ENCODE measurements at places on chromosomes 16 and 17.
A peak's percentile ranks its signal among the peaks of the same experiment; 100 is the strongest.

- DNase-seq, result no peak
These were observed 20.0 kb downstream of the SBK1 start for GRCh38 chr16:28312327-28312726.

GRCh38 chr17:9334536-9335446, 240.8 kb downstream of the STX8 start:
- DNase-seq, result peak; percentile 4

DNA sequence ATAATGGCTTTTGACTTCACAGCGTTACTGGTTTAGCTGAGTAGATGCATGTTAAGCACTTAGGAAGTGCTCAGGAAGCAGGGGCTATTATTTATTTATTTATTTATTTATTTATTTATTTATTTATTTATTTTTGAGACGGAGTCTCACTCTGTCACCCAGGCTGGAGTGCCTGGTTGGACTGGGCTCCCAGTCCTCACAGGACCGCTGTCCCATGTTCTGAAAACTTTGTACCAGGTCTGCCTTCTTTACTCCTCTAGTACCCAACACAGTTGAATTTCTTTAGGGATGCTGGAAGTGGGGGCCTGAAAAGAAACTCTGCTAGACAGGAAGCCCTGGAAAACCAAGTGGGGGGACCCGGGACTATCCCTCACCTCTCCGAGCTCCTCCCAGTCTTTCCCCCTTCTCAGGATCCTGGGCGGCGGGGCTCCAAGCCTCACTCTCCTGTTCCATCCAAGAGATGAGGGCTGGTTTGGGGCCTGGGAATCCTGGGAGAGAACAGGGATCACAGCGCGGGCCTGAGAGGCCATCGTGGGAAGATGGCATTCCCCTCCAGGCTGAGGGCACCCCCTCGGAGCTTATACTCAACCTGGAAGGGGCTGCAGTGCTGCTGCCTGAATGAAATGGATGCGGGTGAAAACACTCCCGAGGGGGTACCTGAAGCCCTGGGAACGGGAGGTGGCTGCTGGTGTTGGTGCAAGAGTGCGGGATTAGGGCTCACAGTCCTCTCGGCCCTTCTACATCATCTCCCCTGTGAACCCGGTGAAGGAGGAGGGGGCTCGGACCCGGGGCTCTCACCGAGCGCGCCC, 674 bp downstream of the ZNF688 start:
- DNase-seq, result no peak

DNA sequence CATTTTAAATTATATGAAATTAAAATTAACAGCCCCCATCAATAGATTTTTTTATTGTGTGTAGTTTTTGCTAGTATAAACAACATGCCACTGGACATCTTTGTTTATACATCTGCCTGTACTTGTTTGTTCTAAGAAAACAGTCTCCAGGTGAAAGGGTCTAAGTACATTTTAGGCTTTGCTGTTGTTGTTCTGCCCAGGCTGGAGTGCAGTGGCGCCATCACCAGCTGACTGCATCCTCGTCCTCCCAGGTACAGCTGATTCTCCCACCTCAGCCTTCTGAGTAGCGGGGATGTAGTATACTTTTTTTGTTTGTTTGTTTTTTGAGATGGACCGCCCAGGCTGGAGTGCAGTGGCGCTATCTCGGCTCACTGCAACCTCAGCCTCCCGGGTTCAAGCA, 25.5 kb downstream of the C17orf58 start:
- DNase-seq, result no peak

DNA sequence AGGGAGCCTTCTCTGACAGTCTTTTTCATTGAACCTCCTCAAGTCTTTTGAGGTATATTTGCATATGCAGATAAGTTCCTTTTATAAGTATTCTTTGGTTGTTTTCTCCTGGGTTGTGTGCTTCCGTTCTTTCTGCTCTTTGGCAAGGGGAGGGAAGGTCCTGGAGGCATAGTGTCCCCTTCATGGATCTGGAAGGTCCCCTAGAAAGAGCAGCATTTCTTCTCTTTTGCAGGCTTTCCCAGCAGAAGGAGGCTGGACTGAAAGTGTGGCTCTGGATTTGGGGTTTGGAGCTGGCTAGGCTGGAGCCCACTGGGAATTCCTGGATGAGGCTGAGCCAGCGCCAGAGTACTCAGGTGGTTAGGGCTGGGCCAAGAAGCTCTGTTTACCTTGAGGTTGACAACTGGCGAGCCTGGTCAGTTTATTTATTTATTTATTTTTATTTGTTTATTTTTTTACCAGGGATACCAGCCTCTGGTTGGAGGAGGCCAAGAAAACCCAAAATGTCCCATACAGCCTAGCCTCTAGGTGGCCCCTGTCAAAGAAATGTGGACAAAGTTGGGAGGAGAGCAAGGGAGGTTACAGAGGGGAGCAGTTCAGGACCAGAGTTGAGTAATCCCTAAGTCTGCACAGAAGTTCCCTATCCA, 5.4 kb upstream of the TOP2A start:
- DNase-seq, result no peak

DNA sequence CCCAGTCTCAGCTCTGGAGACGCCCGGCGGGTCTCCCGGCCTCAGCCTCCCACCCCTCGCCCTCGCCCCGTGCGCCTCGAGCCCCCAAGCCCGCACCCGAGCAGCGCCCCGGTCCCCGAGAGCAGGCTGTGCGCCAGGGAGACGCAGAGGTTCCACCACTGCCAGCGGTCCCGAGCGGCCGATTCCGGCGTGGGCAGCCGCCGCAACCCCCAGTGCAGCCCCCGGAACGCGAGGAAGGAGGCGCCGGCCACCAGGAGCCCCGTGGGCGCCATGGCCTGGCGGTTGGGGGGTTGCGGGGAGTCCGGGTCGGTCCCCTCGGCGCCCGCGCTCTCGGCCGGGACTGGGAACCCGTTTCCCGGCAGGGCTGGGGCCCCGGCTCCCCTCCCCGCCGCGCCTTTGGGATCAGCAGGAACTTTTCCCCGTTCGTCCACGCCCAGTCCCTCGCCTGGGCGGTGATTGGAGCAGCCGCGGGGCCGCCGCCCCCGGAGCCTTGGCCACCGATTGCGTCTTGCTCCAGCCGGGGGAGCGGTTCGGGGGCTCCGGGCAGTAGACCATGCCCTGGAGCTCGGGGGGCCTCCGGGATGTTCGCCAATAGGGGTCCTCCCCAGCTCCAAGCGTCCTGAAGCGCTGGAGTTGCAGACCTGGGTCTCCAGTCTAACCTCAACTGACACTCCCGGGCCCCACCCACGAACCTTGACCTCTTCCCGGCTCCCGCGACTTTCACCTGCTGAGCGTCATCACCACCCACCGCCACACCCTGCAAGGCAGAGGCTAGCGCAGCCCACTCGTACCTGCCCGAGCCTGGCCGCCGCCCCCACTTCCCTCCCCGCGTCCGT, at the start of gene TLCD2:
TLCD2 (minus strand) TSS at position 407 of the 836 bp plus-strand sequence; CDS start at position 272, 135 bp downstream.
- DNase-seq, result peak; percentile 41

DNA sequence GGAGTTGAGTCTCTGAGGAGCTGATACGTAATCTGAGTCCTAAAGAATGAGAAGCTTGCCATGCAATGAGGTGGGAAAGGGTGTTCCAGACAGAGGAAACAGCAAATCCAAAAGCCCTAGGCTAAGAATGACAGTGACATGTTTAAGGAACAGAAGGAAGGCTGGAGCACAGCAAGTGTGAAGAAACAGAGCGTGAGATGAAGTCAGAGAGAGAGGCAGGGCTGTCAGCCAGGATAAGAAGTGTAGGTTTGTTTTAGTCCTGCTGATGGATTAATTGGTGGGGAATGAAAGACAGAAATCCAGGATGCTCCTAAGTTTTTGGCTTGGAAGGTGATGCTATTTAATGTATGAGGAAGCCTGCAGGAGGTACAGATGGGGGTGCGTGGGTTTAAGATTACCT, 14.5 kb downstream of the MMP28 start:
- no peak for DNase-seq

- peak; percentile 39 for DNase-seq
These were observed 28.4 kb upstream of the MED13 start for GRCh38 chr17:62093188-62094155.

- no peak for DNase-seq
These were observed 599.3 kb upstream of the PSMD7 start for GRCh38 chr16:73697336-73697735.

DNA sequence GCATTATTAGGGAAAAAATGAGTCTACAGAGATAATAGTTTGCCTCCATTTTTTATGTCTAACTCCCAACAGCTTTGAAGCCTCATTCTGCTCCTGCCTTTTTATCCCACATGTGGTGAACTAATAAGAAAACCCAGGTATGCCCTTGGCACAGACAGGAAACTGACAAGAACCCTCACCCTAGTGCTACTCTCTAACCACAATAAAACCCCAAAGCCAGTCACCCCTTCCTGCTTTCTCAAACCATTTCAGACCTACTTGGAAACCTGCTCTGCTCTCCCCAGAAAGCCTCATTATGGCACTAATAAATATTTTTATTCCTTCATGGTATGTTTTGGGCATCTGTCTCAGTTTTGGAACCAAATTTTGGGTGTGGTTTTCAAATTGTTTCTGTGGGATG, 3.9 kb upstream of the MARVELD3 start:
- DNase-seq, result no peak

- DNase-seq, result no peak
These were observed 56.2 kb upstream of the DNAJA2 start for GRCh38 chr16:47029724-47030123.

DNA sequence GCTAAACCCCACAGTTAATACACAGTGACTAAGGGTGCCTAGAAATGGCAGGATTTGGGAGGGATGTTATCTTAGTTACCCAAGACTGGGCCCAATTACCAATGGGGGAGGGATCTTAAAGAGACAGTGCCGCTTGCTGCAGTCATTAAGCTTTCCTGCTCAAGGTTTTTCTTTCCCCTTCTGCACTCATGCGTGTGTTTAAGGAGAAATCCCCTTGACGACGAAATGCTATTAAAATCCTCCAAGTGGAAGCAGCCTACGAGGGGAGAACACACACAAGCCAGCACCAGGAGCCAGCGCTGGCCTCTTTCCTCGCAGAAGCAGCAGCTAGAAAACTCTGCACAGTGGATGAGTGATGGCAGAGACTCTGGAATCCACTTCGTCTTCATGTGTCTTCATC, 22.0 kb downstream of the SALL1 start:
- DNase-seq, result no peak

GRCh38 chr16:68486502-68487202, 38.3 kb upstream of the SMPD3 start:
- DNase-seq, result no peak

DNA sequence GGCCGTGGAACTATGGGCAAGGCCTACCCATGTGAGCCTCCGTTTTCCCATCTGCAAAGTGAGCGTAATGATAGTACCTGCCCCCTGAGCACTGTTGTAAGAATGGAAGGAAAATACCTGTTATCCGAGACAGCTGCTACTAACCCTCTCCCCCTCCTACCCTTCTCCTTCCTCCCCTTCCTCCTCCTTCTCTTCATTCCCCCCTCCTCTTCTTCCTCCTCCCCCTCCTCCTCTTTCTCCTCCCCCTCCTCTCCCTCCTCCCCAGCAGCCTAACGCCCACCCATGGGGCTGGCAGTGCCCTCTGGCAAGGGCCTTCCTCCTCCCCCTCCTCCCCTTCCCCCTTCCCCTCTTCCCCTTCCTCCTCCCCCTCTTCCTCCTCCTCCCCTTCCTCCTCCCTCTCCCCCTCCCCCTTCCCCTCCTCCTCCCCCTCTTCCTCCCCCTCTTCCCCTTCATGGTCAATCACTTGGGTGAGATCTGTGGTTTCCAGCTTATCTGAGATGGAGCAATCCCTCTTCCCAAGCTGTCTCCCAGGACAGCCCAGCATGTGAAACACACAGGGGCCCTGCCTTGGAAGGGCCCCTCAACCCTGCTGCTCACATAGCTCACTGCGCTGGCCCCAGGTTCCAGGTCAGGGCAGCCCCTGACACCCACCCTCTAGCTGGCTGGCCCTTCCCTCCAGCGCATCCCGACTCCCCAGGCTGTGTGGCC, 6.4 kb downstream of the ZFPM1 start:
- DNase-seq, result no peak

GRCh38 chr17:655618-656017, 59.0 kb downstream of the VPS53 start:
- DNase-seq, result no peak

DNA sequence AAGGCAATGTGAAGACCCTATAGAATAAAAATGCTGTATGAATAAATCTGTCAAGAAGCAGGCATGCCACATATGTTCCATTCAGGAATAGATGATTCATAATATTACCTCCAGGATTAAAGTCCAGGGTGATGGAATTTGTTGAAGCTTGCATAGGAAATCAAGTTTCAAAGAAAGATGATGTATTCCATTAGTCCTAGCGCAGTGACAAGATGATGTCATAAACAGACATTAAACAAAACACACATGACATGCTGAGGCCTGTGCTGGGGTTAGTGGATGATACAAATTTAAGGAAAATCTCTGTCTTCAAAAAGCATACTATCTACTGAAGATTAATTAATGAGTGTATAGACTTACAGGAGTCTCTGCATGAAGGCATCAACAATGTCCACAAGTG, 1025.2 kb downstream of the CDH11 start:
- DNase-seq, result no peak

DNA sequence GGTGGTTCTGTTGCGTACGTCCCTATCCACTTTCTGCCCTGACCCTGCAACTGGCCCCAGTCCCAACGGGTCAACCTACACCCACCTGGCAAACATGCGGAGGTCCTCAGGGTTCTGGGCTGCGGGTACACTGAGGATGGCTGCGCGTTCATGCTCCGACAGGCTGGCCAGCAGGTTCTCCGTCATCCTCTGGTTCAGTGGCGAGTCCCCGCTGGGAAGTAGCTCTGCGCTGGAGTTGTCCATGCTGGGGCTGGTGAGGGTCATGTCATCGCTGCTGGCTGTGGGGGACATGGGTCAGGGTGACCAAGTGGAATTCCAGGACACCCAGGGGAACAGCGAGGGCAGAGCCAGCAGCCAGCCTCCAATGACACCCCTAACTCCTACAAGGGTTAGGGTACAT, 10.6 kb downstream of the MPG start:
- no peak for DNase-seq

DNA sequence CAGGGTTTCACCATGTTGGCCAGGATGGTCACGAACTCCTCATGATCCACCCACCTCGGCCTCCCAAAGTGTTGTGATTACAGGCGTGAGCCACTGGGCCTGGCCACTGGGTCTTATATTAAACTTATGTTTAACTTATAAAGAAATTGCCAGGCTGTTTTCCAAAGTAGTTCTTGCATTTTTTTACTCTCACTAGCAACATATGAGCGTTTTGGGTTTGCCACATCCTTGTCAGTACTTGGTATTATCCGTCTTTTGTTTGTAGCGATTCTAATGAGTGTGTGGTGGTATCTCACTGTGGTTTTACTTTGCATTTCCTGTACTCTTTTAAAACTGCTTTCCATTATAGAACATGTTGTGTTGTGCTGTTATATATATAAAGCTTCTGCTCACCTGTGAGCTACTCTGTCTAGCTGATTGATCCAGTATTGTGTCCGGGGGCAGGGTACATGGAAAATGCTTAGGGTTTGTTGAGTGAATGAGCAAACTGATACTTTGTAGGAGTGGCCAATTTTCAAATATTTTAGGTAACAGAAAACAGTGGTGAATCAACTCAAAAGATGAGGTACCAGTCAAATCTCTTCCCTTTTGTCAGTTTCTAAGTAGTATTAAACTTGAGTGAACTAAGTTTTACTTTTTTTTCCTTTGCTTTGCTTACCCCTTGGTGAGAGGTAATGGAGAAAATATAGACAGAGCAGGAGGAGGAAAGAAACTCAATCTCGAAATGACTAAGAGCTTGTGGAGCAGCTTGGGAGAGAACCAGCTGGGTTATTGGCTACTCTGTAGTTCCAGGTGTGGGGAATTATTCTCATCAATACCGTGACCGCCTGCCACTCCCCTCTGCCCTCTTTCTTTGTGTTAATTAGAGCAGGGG, 75.8 kb downstream of the PITPNC1 start:
- no peak for DNase-seq

- DNase-seq, result no peak
These were observed at the start of gene MFAP4 for GRCh38 chr17:19386974-19387920. MFAP4 (minus strand) TSS chr17:19387190; CDS start chr17:19387155, 35 bp downstream.

GRCh38 chr16:57343221-57343620, 15.4 kb upstream of the CCL22 start:
- DNase-seq, result no peak

Measured in stimulated activated CD4-positive, alpha-beta T cell treated with anti-CD3 and anti-CD28 coated beads, Interleukin-15, amount 100 ng/mL, for 24 hours (primary cell).